ENCODE measurements at places on chromosomes 7 and 10.

GRCh38 chr10:112677689-112678088, 230.7 kb downstream of the VTI1A start:
- DNase-seq = no peak

- DNase-seq = peak; percentile 79
Measured at GRCh38 chr7:101386558-101387231, 24.0 kb downstream of the COL26A1 start.

DNA sequence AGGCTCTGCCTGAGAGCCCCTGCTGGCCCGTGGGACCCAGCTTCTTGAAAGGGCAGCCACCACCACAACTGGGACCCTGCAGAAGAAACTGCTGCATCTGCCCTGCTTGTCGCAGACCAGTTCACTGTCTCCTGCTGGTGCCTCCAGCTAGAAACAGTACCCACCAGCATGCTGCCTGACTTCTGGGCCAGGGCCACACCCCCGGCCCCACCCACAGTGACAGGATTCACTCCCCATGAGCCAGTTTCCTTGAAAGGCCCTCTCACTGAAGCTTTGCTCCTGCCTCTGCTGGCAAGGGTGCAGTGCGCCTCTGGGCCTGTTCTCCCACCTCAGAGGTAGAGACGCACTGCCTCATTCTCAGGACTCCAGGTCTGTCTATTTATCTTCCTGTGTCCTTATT, 32.4 kb downstream of the ANXA11 start:
- DNase-seq = no peak

- DNase-seq = no peak
Measured at GRCh38 chr7:142303650-142304049, 45.8 kb upstream of the PRSS58 start.

- DNase-seq = peak; percentile 52
Measured at GRCh38 chr10:121994429-121994941, 5.5 kb downstream of the TACC2 start.

GRCh38 chr7:123663200-123663599, 7.5 kb downstream of the LMOD2 start:
- no peak for DNase-seq

DNA sequence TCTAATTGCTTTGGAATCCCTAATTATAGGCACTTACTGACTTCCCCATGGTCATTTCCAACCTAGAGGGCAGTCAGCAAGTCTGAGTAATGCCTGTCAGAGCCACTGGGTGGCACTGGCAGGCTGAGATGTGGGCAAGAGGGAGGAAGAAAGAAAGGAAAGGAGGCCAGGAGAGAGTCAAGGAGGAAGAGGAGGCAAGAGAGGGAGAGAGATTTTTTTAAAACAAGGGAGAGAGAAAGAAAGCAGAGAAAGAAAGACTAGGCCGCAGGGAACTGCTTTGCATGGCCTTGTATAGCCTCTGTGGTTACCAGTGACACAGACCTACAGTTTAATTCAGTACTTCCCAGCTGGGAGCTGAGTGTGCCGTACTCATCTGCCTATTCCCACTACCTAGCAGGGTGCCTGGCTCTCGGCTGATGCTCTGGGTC, 210.4 kb upstream of the ADO start:
- DNase-seq = peak; percentile 62

DNA sequence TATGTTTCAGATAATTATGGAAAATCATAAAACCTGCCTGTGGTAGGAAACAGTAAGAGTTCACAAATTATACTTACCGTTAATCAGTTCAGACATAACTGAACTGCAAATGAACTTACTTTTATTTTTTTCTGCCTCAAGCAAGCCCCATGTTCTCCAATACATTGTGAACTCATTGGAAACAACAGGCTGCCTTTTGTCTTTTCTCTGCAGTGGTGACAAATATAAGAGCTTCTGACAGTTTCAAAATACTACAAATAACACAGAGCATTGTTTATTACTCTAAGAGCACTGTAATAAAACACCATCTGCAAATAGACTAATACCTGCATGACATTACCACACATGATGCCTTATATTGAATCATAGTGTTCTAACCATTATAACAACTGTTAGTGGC, 94.0 kb upstream of the CDCA7L start:
- no peak for DNase-seq

- no peak for DNase-seq
Measured at GRCh38 chr10:64159910-64160872, 639.0 kb downstream of the REEP3 start.
